ENCODE measurements at places on chromosomes 6 and 20. TPM values are rescaled to one million over a fixed set of nuclear protein-coding genes. Genes with fewer than 3 reads are reported as not detected.

FHL5 gene
- total RNA-seq: 0.83 TPM

EPPIN gene
- not detected for total RNA-seq

CCN6 gene
- total RNA-seq: not detected

TCP11 gene
- not detected for total RNA-seq

C20orf144 gene
- not detected for total RNA-seq

GRCh38 chr20:46945465-46945864 is 50.8 kb downstream of the EYA2 start:
- H3K4me1 ChIP-seq: no peaks in the 10 kb centered on the region
- DNase-seq: no peak
- no peak overlapping the region for H3K27ac ChIP-seq
- no peak overlapping the region for H3K4me3 ChIP-seq

DNA sequence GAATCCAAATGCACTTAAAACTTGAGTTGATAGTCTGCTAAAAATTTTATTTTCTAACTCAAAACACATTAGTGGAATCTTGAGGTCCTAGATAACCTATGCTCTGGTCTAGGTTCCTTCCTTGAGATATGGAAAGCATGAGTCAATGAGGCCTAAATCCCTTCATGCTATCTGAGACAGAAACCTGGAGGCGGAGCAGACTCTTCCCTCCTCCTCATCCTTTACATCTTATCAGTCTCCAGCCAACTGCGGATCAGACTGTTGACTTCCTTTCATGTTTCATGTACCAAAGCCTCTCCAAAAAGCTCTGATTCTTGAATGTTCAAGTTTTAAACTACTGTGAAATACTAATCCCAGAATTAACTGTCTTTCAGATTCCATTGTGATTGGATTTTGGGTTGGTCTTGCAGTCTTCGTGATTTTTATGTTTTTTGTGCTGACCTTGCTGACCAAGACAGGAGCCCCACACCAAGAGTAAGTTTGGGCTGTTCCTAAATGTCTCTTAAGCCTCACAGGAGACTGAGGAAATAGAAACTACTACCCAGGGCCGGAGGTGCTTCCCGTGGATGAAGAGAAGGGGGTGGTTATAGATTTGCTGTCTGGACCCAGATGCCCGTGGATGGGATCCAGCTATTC is 29.1 kb downstream of the MRAP2 start:
- H3K27me3 ChIP-seq: no peaks in the 10 kb centered on the region
- no peak overlapping the region for H3K4me3 ChIP-seq
- H3K36me3 ChIP-seq: no peaks in the 10 kb centered on the region
- no peaks in the 10 kb centered on the region for H3K4me1 ChIP-seq
- no peak overlapping the region for H3K27ac ChIP-seq
- DNase-seq: no peak

GRCh38 chr6:14612016-14612980 is 494.7 kb downstream of the CD83 start:
- DNase-seq: no peak
- H3K27ac ChIP-seq: no peak overlapping the region
- no peak overlapping the region for H3K4me3 ChIP-seq
- no peaks in the 10 kb centered on the region for H3K36me3 ChIP-seq

- H3K4me3 ChIP-seq: no peak overlapping the region
- peaks cover 3% of the 10 kb centered on the region for H3K36me3 ChIP-seq
- H3K27ac ChIP-seq: no peak overlapping the region
- no peaks in the 10 kb centered on the region for H3K27me3 ChIP-seq
- peak; percentile 70 for DNase-seq
Observed at GRCh38 chr6:125995972-125996580, 9.7 kb downstream of the TRMT11 start.

GRCh38 chr6:25892877-25893276 is 18.8 kb upstream of the SLC17A3 start:
- H3K27me3 ChIP-seq: no peaks in the 10 kb centered on the region
- no peaks in the 10 kb centered on the region for H3K36me3 ChIP-seq
- DNase-seq: no peak
- no peak overlapping the region for H3K4me3 ChIP-seq
- H3K27ac ChIP-seq: no peak overlapping the region

GRCh38 chr6:158046201-158047126 is 64.8 kb downstream of the SYNJ2 start:
- no peak overlapping the region for H3K4me3 ChIP-seq
- no peaks in the 10 kb centered on the region for H3K27me3 ChIP-seq
- H3K4me1 ChIP-seq: no peaks in the 10 kb centered on the region
- DNase-seq: peak; percentile 13
- H3K36me3 ChIP-seq: no peaks in the 10 kb centered on the region

DNA sequence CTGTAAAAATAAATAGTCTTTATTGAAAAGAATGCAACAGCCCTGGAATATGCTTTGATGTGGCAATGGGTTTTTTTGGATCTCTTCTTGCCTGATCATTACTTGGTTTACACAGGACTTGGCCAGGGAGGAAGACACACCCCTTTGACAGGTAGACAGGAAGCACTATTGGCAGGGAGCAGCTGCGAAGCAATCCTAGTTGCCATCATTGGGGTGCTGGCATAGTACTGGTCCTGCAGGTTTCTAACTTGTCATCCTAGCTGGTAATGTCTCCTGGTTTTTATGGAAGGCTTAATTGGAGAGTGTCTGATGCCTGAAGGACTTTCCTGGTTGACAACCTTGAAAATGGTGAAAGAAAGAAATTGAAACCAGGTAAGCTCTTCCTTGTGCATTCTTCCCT is 71.2 kb upstream of the CCN6 start:
- H3K4me3 ChIP-seq: no peak overlapping the region
- H3K4me1 ChIP-seq: no peaks in the 10 kb centered on the region
- DNase-seq: no peak
- H3K36me3 ChIP-seq: no peaks in the 10 kb centered on the region
- no peaks in the 10 kb centered on the region for H3K27me3 ChIP-seq

DNA sequence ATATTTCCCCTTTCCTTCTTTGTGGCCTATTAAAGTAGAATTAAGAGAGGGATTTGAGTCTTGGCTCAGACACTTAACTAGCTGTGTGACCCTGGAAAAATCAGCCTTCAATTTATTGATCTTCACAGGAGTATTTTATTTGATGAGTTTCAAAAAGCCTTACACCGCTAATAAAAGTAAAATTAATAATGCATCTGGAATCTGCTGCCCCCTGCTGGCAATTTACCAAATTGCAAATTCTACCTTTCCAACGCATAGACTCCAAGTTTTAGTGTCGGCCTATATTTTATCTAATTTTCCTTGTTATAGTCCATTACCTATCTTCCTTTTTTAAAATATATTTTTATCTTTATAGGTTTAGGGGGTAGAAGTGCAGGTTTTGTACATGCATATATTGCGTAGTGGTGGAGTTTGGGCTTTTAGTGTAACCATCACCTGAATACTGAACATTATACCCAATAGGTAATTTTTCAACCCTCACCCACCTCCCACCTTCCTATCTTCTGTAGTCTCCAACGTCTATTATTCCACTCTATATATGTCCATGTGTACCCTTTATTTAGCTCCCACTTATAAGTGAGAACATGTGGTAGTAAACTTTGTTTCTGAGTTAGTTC is 46.3 kb downstream of the GOPC start:
- H3K4me1 ChIP-seq: no peaks in the 10 kb centered on the region
- no peaks in the 10 kb centered on the region for H3K27me3 ChIP-seq
- H3K36me3 ChIP-seq: no peaks in the 10 kb centered on the region
- H3K4me3 ChIP-seq: no peak overlapping the region
- no peak for DNase-seq

DNA sequence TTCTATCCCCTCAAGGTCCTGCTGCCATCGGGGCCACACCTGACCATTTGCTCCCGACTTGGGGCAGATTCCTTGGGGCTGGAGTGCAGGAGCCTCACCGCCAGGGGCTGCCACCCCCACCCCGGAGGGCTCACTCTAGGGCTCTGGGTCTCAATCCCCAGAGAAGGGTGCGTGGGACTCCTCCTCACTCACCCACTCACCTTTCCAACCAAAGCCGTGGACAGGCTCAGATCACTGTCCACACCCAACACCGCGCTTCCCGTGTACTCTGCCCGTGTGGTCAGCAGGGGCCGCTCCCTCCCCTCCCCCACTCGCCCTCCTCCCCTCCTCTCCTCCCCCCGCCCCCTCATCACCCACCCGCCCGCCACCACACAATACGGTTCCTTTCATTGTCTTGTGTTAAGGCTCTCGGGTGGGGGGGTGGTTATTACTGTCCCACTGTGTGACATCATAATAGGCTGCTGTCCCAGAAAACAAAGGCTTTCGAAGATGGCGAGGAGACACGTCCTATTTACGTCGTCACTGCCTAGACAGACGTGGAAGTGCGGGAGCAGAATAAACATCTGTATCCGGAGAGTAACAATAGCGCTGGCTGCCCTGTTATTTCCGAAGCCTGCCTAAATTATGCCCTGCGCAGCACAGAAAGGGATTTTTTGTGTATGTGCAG is 85.8 kb downstream of the YTHDF1 start:
- no peaks in the 10 kb centered on the region for H3K4me1 ChIP-seq
- no peak overlapping the region for H3K4me3 ChIP-seq
- DNase-seq: no peak
- no peaks in the 10 kb centered on the region for H3K36me3 ChIP-seq

- H3K27me3 ChIP-seq: no peaks in the 10 kb centered on the region
- no peaks in the 10 kb centered on the region for H3K4me1 ChIP-seq
- no peaks in the 10 kb centered on the region for H3K36me3 ChIP-seq
- no peak overlapping the region for H3K4me3 ChIP-seq
Observed at GRCh38 chr20:38894091-38894847, 31.9 kb upstream of the FAM83D start.

Data from pancreas (tissue), 10 donors.